ENCODE measurements at places on chromosomes 6 and 20.

DNA sequence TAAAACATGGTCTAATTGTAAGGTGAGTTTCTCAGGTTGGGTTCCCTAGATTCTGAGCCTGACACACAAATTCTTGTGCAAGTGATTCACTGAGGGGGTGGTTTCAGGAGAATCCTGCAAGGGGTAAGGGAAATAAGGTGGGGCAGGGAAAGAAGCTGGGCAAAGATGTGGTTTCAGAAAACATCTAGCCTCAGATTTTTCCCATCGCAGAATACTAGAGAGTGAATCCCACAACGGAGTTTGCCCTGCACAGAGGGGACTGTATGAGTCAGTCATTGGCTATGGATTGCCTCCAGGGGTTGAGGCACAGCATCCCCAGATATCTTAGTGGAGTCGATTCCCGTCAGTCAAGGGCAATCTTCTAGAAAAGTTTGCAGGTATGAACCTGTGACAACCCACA, 65.2 kb downstream of the PRL start:
- no peak for DNase-seq

DNA sequence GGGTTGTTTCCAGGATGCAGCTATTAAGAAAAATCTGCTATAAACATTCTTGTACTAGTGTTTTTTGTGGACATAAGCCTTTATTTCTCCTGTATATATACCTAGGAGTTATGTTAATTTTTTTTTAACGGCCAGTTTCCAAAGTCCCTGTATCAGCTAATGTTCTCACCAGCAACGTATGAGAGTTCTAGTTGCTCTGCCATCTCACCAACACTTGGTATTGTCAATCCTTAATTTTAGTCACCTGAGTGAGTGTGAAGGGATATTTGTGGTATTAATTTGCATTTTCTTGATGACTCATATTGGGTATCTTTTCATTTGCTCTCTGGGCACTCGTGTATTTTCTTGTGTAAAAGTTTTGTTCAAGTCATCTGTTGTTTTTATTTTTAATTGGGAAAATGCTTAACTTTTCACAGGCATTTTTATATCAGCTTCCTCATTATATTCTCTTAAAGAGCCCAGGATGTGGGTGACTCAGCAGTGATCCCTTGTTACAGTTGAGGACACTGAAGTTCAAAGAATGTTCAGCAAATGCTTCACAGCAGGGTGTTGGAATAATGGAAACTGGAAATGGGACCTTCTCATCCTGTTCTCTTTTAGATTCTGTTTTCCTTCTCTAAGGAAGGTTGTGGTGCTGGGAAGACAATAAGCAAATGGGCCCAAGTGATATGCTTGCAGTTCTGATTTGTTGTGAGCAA, 211.7 kb upstream of the PRND start:
- DNase-seq, result no peak

GRCh38 chr6:163828038-163828795, 413.7 kb downstream of the QKI start:
- no peak for DNase-seq

DNA sequence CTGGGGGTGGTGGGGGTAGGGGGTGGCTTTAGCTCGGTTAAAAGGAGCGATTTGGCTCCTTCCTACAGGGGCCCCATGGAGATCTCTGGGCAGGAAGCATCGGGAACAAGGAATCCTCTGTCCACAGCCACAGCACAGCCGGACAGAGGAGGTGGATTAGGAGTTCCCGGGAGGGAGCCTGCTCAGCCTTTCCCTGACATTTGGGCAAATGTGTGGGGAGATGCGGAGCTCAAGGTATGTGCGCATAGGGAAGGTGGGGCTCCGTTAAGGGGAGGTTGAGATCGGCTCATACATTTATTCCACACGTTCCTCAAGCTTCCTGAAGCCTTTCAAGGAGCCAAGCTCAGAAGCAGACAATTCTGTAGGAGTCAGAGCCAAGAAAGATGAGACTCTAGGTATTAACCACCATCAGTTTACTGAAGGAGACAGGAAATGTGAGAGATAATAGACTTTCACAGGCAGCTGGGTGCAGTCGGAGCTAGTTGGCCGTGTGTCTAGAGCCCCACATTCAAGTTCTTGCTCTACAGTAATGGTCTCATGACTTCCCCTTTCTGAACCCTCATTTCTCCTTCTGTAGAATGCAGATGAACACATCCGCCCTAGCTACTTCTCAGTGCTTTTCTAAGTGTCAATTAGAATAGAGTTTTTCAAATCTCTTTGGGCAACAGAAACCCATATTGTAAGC, 40.8 kb upstream of the EPB41L1 start:
- DNase-seq, result no peak

DNA sequence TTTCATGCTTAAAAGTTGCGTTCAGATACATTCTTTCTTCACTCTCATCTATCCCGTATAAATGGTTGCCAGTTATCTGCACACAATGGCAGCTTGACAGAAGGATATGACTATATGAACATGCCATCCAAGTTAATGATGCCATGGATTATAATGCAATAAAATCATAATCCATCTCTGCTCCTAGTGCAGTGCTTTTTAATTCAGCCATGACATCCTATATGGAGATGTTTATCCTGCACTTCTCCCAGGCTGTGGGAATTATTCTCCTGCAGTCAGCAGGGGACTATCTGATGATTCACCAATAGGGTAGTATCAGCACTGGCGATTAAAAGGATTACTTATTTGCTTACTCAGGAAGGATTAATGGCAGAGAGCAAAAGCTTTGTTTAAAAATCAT, 273.8 kb downstream of the SAMD5 start:
- DNase-seq, result no peak

- no peak for DNase-seq
These were observed 167.9 kb upstream of the SNX9 start for GRCh38 chr6:157655139-157655538.

GRCh38 chr6:16204653-16205376, 33.6 kb upstream of the GMPR start:
- DNase-seq, result no peak

GRCh38 chr6:84553527-84553926, 210.9 kb downstream of the TBX18 start:
- no peak for DNase-seq

GRCh38 chr6:168581236-168581635, 140.3 kb downstream of the SMOC2 start:
- no peak for DNase-seq

DNA sequence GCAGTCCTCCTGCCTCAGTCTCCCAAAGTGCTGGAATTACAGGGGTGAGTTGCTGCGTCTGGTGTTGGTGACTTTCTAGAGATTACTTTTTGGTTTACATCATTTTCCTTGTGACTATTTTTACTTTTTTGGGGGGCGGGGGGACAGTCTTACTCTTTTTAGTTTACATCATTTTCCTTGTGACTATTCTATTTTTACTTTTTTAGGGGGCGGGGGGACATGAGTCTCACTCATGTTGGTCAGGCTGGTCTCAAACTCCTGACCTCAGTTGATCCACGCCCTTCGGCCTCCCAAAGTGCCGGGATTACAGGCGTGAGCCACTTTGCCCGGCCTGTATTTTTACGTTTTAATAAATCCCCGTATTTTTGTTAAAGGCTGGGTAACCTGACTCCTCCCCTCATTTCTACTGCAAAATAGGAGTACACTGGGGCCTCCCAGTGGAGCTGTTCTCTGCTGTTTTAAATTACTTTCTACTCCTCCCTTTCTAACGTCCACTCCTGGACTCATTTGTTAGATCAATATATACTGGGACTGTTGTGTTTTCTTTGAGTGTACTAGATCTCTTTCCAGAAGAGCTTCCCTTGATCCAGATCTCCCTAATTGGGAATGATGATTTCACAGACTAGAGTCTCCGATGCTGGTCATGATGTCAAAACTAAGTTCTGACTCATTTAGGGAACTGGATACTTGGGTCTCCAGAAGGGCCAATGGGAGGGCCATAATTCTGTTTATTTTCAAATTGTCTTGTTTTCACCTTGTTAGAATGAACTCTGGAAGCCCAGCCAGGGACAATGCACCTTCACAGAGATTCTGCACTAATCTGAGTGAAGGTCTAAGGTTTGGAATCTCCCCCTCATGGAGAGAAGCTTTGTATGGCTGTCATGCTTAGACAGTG, 9.2 kb downstream of the HSPA1B start:
- DNase-seq, result peak; percentile 18

DNA sequence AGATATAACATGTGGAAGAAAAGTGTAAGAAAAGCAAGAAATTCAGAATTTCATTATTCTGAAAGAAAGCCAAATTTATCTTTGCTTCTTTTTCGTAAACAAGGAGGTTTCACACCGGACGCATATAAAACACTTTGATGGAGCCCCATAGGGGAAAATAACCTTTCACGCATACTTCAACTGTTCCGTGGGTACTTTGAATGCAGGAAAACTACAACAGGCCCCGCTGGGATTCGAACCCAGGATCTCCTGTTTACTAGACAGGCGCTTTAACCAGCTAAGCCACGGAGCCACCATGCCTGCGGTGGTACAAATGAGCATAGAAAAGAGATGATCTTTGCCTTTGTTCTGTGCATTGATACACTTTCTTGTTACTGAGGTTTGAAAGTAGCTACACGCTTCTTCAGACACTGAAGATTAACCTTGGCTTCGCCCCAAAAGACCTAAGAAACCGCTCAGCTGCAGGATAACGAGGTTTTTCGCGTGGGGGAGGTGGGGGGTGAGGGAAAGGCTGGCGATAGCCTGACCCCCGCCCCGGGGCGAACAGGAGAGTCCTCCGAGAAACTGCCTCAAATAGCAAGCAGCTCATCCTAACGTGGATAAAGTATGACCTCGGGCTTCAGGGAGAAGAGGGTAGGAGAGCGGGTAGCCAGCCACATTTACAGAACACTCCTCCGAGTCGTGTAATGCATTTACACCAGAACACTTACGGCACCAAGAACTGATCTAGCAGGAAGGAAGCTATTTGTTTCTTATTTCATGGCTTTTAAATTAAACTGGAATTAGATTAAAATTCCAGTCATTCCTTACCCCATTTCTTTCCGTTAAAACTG, 5.3 kb upstream of the HMGN4 start:
- peak; percentile 95 for DNase-seq

DNA sequence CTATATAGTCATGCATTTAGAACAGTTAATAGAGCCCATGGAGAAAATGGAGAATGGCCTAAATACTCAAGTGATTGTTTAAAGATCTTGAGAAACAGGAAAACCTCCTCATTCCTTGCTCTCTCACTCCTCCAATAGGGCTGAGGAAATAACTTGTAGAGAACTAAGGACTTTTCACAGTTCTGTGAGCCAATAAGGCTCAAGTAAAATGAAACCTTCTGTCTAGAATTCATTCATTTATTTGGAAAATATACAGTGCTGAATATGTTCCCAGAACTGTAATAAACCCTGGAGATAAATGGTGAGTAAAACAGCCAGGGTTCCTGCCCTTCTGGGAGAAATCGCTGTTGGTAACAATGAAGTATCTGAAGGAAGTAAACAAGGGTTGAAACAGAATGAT, 35.3 kb downstream of the ELOVL2 start:
- DNase-seq, result no peak

DNA sequence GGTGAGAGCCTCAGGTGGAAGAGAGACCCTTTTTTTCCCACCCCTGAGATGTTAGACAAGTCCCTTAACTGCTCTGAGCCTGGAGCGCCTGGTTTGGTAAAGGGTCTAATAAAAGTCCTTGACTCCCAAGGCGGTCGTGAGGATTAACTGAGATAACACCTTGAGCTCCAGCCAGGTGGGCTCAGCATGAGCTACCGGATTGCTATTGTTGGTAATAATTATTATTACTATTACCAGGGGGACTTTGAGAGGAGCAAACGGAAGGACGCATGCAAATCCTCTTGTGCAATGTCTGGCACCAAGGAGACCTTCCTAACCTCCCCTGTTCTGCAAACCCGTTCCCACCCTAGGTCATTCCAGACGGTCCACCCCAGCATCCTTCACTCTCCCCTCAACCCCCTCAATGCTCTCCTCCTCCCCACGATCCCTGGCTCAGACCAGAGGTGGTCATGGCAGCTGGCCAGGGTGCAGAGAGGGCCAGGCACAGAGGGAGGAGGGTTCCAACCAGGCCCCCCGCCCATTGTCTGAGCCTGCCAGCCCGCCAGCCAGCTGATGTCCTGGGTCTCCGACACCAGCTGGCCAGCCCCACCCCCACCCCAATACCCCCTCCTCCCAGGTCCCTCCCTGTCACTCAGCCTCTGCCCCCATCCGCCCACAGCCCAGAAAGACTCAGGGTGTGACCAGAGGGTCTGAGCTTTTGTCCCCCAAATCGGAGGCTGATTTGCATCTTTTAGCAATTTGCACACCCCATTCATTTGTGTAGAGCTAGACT, 14.3 kb upstream of the CBFA2T2 start:
- no peak for DNase-seq

GRCh38 chr6:108437821-108438220, 122.9 kb upstream of the FOXO3 start:
- no peak for DNase-seq

GRCh38 chr6:105616521-105616920, 213.6 kb upstream of the PREP start:
- DNase-seq, result no peak

GRCh38 chr6:124055963-124056362, 252.3 kb downstream of the NKAIN2 start:
- DNase-seq, result no peak

DNA sequence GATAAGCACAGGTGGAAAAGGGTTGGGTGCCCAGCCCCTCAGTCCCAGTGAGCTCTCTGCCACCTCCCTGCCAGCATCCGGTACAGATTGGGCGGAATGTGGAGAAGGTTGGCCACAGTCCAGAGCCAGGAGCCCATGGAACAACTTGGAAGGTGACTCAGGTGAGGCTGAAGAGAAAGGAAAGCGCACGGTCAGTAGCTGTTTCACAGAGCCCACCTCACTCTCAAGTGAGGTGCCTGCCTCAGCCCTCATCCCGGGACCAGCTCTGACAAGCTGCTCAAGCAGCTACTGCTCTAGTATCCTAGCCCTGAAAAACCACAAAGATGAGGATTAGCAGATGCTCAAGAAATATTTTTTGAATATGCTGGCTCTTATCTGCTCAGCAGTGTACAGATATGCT, 1.1 kb upstream of the MMP24OS start:
- DNase-seq, result no peak

GRCh38 chr6:166143011-166143410, 24.6 kb downstream of the TBXT start:
- DNase-seq, result no peak

DNA sequence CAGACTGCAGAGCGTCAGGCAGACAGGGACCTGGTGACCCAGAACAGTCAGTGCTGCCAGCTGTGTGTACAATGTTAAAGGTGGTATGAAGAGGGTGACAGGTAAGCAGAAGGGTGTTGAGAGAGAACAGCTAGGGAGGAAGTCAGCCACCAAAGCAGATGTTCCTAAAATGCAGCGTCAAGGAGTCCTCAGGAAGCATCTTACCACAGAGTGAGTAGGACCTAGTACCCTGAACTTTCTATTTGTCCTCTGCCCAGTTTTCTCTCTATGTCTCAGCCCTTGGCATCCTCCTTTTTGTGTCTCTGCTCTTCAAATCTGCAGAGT, 14.2 kb downstream of the STMND1 start:
- DNase-seq, result no peak

Measured in CD4-positive, alpha-beta T cell treated with Interleukin-2 at 100 ng/mL for 4 hours (primary cell).